NCI-H446 (cell line): ENCODE measurements at places on chromosomes 3 and 15.

DNA sequence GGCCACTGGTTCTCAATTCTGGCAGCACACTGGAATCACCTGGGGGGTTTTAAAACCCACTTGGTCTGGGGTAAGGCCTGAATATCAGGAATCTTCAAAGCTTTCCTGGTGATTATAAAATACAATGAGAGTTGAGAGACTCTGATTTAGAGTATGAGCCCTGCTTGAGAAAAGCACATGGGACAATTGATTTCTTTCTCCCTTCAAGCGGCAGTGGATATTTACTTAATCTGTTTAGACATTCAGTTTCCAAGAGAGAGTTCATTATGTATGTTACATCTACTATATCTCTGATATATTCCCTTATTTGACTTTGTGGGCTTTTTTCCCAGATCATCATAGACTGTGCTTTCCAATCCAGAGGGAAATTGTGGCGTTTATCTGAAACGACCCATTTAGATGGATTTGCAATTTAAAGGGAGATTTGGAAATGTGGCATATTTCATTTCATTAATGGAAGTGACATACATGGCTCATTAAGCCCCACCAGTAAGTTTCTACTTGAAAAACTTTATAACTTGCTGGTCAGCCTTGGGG lies 171.2 kb upstream of the PFN2 start:
- DNase-seq, result no peak

DNA sequence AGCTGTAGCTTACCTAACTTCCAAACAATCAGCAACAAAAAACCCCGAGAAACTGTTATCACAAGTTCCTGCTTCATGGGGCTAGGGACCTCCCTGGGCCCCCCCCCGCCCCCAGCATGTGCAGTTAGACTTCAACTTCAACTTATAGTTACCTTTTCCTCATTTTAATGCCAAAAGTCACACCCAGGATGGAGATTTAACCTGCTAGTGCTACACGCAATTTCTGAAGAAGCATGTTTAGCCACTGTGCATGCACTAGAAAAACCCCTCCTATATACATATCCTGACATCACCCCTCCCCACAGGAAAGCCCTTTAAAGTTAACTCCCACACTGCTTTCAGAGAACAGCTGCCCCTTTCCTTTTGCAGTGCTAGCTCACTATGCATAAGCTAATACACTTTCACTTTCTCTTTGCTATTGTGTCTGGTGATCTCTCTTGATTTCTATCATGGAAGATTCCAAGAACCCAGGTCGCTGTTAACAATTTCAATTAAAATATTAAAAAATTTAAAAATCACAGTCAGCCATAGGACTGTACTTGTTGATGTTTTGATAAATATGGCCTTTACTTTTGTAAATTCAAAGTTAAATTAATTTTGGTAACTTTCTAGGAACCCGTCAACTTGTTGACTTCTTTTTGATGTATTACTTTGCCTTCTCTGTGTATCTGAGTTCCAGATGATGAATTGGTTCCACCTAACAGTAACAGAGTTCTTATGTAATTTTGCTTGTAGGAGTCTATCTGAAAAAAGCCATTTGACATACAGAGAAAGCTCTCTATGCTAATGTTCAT lies 75.2 kb upstream of the ACAD9 start:
- no peak for DNase-seq

- DNase-seq, result no peak
Observed at GRCh38 chr15:83100097-83100646, 7.3 kb upstream of the TM6SF1 start.

DNA sequence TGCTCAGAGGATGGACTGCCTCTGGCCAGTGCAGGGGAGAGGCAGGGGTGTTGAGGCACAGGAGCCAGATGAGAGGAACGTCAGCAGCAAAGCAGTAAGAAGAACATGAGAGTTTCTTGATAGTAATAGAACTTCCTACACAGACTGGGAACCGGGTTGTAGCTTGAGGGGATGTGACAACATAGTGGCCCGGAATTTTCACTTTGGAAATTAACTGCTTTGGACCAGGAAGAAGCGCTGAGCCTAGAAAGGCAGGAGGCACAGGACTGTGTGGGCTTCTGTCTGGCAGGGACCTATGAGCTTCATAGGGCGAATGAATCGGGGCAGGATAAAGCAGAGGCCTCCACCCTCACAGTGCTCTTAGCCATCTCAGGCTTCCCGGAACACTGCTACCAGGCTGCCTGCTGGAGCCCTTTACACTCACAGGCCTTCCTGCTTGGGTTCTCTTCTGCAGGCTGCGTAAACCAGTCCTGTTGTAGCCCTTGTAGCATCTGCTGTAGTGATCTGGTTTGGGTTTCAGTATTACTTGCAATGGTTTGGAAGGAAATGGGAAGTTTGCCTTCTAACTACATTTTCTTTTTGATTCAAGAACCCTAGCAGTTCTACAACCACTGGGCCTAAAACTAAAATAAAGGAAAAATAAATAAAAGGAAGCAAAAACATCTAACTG lies 3.3 kb upstream of the ADPGK start:
- no peak for DNase-seq
